ENCODE measurements at places on chromosomes 1 and 21.
A peak's percentile ranks its signal among the peaks of the same experiment; 100 is the strongest.

DNA sequence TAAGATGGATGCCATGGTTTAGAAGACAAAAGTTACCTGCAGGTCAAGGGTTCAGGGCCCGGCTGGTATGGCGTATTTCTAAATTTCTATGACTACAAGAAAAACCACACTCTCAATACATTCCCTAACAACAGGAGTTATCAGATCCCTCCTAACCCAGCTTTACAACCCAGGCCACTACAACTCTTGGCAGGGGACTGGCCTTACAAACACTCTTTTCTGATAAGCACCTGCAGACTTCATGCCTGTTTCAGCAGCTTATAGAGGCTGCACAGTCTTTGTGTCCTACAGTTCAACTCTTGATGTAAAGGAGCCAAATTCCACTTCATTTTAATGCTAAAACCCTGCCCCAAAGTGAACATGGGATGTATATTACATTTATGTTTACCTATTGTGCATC lies 461.4 kb downstream of the SIPA1L2 start:
- peaks cover 7% of the 10 kb centered on the region for H3K27me3 ChIP-seq
- H3K4me1 ChIP-seq, result peaks cover 2% of the 10 kb centered on the region
- no peak overlapping the region for H3K4me3 ChIP-seq
- no peaks in the 10 kb centered on the region for H3K36me3 ChIP-seq

DNA sequence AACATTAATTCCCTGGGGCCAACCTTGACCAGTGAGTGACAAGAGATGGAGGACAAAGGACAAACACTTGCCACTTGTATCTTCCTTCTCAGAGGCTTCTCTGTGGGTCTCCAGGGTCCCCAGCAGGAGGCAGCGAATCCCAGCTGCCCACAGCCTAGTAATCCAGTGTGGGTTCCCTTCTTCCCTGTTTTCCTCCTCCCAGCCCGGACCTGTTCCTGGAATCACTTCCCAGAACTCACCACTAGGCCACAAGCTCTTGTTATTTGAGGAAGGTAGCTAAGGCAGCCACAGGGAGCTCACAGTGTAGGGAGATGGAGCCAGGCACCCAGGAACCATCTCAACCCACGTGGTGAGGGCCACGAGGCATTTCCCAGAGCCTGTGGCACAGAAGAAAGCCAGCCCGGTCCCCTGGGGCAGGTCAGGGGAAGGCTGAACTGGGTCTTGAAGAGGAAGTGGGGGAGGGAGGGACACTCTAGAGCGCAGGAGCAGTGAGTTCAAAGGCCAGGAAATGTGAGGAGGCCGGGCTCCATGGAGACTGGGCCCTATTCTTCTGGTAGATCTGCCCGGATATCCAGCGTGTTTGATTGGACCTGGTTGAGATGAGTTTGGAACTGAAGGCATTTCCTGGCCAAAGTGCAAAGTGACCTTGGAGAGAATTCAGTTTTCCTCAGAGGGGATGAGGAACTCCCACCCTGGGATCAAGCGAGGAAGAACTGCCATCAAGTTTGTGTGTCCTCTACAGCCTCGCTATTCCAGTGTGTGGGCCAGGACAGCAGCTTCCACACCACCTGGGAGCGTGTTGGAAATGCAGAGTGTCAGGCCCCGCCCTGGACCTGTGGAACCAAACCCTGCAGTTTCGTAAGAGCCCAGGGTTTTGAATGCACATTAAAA lies 20.3 kb upstream of the C2CD2 start:
- H3K36me3 ChIP-seq, result peaks cover 3% of the 10 kb centered on the region
- no peak for DNase-seq
- H3K4me1 ChIP-seq, result peaks cover 15% of the 10 kb centered on the region
- H3K4me3 ChIP-seq, result peak overlapping the region; percentile 41

DNA sequence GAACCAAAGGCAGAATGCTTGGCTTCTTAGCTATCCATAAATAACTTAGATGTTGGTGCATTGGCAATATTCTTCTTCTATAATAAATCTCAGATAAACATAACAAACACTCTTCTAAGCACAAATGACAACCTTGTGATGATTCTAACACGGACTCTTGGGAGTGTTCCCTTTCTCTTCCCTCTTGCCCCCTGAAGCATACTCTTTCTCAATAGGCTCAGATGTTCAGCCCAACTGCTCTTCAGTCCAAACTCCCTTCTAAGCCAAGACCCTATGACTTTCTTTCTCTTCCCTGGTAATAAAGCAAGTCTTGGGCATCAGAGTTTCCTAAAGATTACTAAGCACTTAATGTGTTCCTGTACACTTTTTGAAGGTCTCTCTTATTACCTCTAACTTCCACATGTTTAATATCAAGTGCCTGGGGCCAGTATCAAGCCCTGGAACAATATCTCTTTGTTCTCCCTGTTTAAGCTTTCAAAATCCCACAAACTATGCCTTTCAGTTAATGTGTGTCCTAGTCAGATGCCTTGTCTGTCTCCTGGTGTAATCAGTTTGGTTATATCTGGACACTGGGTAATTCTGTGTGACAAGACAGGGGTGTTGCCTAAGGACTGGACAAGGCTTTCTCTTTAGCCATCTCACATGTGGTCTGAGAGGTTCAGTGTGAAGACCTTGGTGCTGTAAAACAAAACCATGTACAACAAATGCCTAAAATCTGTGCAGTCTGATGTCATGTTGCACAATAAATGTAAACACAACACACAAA lies 92.9 kb upstream of the IVNS1ABP start:
- no peak overlapping the region for H3K27ac ChIP-seq
- H3K4me3 ChIP-seq, result no peak overlapping the region
- H3K27me3 ChIP-seq, result peaks cover 5% of the 10 kb centered on the region
- peaks cover 2% of the 10 kb centered on the region for H3K36me3 ChIP-seq

DNA sequence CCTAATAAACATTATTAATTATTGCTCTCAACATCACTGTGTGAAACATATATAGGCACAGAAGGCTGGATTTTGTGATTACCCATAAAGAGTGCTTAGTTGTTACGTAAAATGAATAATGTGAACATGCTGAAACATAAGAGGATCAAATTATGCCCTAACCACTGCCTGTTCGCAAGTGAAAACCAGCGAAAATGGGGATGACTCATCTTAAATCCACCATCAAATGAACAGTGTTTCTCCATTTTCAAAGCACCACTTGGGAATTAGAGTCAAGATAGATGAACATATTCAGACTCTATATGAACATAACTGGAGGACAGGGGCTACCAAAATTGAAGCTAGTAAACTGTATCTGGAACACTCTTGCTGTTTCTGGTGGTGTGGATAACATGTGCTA lies 386.2 kb downstream of the HHIPL2 start:
- DNase-seq, result no peak
- H3K27ac ChIP-seq, result no peak overlapping the region
- no peaks in the 10 kb centered on the region for H3K4me1 ChIP-seq
- peaks cover 5% of the 10 kb centered on the region for H3K27me3 ChIP-seq
- H3K36me3 ChIP-seq, result no peaks in the 10 kb centered on the region
- no peak overlapping the region for H3K4me3 ChIP-seq

DNA sequence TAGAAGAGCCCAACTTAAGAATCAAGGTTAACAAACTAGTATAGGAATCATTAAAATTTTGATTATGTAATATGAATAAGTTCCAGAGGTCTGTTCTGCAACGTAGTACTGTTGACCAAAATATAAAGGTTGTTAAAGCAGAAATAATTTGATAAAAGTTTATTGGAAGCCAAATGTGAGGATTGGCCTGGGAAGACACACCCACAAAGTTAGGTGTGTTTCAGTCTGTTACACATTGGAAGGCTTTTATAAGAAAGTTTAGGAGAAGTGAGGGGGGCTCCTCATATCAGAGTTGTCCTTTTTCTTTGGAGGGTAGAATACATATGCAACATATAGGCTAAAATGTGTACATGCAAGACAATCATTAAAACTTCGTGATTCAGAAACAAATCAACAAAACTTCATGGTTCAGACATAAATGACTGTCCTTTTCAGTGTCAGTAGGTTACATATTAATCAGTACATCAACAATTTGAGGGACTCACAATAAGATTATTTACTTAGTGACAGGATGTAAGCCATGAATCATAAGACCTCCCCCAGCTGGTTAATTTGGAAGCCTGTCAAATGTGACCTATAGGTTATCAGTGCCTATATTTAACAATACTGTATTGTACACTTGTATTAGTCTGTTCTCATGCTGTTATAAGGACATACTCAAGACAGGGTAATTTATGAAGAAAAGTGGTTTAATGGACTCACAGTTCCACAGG lies 245.0 kb upstream of the B3GALT2 start:
- H3K27me3 ChIP-seq, result no peaks in the 10 kb centered on the region
- peaks cover 2% of the 10 kb centered on the region for H3K36me3 ChIP-seq
- DNase-seq, result no peak

GRCh38 chr1:205636732-205637131 lies 4.9 kb upstream of the ELK4 start:
- H3K4me1 ChIP-seq, result peaks cover 8% of the 10 kb centered on the region
- H3K27ac ChIP-seq, result no peak overlapping the region
- H3K36me3 ChIP-seq, result peaks cover 8% of the 10 kb centered on the region
- no peak overlapping the region for H3K4me3 ChIP-seq

GRCh38 chr1:32983020-32983419 lies 18.4 kb upstream of the RNF19B start:
- H3K4me1 ChIP-seq, result peaks cover 42% of the 10 kb centered on the region
- no peaks in the 10 kb centered on the region for H3K36me3 ChIP-seq
- DNase-seq, result no peak
- peak overlapping the region; percentile 99 for H3K27ac ChIP-seq
- no peaks in the 10 kb centered on the region for H3K27me3 ChIP-seq
- peak overlapping the region; percentile 37 for H3K4me3 ChIP-seq
